ENCODE measurements at places on chromosomes 13 and 19.
A peak's percentile ranks its signal among the peaks of the same experiment; 100 is the strongest.

DNA sequence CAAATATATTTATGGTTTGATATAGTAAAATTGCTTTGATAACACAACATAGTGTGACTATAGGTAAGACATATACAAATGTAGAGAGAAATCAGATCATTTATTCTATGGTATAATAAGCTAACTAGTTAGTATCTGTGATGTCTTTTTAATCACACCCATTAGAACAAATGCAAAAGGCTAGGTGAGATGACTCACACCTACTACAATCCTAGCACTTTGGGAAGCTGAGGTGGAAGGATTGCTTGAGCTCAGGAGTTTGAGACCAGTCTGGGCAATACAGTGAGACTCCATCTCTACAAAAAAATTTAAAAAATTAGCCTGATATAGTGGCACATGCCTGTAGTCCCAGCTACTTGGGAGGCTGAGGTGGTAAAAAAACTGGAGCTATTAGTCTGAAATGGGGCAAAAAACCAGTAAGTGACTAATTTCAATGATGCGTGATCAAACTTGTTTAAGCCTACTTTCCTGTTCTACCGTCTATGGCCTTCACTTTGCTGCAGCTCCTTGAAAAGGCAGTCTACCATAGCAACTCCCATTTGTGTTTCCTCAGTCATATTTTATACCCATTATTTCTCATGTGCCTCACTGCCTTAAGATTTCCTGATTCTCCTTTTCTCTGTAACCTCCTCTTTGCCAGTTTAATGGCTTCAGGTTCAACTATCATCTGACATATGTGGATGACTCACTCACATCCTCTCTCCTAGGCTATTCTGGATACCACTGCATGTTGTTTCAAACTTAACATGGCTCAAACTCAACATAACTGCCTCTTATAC is 12.5 kb downstream of the ALG5 start:
- DNase-seq: no peak

- DNase-seq: no peak
These were observed 2.5 kb downstream of the PALM start for GRCh38 chr19:711254-711653.

- peak; percentile 65 for DNase-seq
These were observed 477 bp downstream of the LNX2 start for GRCh38 chr13:27619728-27620376.

DNA sequence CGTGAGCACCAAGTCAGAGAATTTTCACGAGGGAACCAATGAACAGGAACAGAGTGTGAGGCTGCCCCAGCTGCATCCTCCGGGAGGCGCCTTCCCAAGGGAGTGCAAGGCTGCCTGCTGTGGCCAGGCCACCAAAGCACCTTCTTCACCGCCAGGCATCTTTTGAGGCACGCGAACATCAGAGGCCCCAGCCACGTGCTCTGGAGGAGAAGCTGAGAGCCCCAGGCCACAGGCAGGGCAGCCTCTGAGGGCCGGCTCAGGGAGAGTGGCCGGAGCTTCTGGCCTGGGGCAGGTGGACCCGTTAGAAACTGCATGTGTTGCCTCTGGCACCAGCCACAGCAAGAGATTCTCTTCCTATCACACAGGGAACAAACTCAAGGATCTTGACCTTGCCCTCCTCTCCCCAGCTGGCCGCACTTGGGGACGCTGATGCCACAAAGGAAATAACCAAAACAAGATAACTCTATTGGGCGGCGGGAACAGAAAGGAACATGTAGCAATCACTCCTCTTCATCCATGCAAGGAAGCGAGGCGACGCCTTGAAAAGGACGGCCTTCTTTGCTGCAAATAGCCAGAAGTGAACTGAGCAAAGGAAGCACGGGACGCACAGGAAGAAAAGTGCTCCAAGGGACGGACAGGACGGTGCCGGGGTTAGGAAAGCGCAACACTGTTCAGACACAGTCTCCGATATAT is 19.9 kb downstream of the GAS6 start:
- DNase-seq: no peak

DNA sequence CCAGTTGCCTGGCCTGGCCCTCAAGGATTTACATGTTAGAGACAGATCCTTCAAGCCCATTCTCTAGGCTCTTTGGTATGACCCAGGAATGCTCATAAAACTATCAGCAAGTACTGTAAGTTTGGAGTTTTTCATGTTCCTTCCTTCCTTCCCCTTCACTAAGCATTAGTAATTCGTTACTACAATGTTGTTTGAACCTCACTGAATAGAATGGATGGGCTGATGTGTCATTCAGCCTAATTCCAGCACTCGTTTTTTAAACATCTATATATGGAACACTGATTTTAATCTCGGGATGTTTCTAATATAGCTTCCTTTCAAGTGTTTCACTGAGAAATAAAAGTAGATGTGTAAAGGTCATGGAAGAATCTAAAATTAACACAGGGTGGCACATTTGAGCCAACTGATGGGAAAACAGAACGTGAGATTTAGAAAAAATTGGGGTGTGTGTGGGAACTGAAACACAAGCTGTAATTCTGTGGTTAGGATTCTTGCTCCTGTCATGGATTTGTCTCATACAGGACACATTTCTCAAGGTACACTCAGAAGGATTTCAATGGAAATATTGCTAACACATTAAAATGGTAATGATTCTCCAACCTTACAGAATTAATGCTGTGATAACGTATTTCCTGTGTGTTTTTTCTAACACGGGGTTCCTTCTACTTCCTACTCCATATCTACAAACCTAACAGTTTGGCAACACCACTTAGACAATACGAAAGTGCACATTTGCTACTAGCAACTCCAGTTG is 93.4 kb downstream of the FLT1 start:
- DNase-seq: peak; percentile 90

DNA sequence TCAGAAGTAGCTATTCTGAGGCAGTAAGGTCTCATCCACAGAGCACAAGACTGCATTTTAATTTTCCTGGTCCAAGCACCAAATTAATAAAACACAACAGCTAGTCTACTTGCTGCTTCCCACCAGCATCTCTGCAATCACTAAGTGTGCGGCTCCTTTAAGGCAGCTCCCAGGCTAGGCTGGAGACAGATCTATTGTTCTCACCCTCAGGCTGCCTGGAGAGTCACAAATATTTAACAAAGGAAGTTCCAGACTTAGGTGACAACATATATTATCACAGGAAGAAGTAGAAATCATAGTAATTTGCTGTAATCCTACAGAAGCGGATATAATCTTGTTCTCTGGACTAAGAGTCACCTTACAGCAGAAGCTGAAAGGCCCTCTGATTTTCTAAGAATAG is 2.2 kb upstream of the EID2 start:
- DNase-seq: no peak

GRCh38 chr13:98326291-98326690 is 149.2 kb upstream of the RNF113B start:
- no peak for DNase-seq

GRCh38 chr19:10839114-10840050 is 3.4 kb upstream of the TMED1 start:
- DNase-seq: no peak

DNA sequence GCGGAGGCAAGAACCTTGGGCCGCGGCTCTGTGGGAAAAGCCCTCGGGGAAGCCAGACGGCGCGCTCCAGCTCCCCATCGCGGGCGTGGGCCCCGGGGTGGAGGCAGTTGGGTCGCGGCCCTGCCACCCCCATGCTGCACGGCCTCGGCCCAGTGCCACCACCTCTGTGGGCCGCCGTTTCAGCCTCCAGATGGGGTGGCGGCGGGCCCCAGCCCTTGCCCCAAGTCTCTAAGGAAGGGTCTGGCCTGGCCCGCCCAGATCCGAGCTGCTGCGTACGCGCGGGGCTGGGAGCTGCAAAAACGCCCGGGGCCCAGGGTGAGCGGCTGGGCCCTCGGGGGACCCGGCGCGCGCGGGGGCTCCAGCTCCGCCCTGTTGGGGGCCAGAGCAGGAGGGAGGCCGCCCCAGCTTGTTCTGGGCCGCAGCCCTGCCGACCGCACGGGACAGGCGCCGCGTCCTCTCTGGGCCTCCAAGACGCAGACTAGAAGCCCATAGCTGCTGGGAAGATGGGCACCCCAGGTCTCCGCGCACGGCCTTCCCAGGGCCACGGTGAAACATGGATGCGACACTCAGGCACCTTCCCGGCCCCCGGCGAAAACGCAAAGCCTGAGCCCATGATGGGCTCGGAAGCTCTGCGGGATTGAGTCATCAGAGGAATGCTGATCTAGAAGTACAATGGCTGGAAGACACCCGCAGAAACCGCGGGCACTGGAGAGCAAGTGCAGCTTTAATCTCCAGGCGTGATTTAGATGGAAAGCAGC is 110.1 kb downstream of the KCTD15 start:
- no peak for DNase-seq

DNA sequence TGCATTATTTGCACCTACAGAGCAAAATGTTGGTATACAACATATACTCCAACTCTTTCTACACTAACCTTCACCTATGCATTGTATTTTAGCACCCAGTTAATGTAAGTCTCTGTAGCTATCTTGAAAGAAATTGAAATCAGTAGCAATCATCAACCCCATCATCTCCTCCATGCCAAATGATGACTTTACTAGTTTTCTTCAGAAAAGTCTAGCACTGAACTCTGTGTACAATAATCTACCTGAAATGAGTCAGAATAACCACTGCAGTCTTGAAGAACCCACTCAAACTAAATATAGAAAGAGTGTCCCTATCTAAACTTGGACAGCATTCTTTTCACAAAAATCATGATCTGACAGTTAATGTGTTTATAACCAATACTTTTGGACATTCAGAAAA is 9.8 kb downstream of the IRS2 start:
- no peak for DNase-seq

Measured in suppressor macrophage (primary cell).